RKO (cell line): ENCODE measurements at places on chromosomes 6 and 20.

- DNase-seq: no peak
Observed at GRCh38 chr6:15769511-15770018, 106.7 kb upstream of the DTNBP1 start.

DNA sequence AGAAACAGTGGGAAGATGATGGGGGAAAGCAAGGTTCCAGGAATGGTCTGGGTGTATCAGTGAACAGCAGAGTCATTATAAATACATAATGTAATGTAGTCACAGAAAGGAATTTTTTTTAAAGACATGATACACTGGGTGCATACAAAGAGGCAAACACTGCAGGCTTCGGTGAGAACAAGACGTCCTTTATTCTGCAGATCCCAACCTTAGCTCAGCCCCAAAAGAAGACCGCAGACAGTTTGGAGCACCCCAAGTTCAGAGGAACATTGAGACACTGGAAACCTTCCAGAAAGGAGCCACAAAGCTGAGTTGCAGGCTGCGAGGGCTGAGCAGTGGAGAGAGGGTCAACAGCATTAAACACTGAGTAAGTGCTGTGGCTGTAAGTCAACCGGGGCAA lies 30.6 kb upstream of the FOXC1 start:
- no peak for DNase-seq

DNA sequence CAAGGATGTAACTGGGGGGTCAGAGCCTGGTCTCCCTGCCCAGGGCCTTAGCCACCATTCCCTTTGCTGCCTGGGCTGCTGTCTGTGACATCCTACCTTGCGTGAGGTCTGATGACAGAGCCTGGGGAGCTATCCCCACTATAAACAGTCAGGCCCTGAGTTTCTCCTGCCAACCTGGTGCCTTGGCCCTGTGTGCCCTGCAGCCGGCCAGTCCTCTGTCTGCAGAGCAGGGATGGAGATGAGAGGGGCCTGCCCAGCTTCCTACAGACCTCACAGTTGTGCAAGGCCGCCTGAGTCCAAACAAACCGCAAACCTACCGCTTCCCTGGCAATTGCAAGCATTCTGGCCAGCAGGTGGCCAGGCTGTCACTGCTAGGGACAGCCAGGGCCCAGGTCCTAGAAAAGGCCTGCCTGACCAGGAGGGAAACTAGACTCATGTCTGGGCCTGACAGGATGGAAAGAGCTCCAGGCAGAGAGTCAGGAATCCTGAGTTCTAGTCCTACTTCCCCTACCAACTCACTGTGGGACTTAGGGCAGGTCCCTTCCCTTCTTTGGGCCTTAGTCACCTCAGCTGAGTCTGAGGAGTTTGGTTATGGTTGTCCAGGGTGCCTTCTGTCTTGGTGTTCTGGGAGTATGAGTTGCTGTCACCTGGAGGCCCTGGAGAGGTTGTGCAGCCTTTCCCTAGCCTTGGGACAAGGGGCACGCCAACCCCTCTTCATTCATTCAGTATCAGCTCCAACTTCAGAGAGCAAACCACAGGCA lies 86.2 kb downstream of the VEGFA start:
- no peak for DNase-seq

- DNase-seq: no peak
Observed at GRCh38 chr20:60255415-60255814, 297.2 kb downstream of the CDH26 start.

DNA sequence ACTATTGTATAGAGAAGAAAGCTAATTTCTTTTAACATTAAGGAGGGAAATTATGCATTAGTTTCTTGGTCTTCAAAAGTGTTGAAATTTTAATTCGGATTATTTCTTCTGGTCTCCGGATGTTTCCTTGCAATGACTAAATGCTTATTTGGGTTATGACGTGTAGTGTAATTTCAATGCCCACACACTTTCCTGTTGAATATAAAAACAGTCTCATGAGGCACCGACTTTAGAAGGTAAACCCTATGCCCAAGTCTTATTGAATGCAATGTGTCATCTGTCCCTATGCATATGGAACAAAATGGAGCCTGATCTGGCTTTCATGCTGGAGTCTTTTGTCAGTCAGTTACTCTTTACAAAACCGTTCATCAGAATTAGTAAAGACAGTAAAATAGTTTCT lies 17.7 kb downstream of the GJA1 start:
- DNase-seq: no peak

DNA sequence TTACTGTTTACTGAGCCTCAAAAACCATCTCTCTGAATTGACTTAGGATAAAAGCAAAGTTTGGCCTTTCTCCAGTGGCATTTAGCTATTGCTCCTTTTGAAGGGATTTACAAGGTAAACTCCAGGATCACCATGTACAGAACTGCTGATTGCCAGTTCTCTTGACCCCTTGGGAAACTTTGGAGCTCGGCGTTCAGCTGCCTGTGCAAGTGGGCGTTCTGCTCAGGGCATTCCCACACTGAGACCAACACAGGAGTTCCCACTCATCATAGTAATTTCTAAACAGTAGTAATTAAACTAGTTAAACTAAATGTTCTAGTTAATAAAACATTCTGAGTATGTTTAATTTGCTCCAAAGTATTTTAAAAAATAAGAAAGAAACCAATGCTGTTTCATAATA lies 14.9 kb downstream of the KCNQ5 start:
- no peak for DNase-seq

DNA sequence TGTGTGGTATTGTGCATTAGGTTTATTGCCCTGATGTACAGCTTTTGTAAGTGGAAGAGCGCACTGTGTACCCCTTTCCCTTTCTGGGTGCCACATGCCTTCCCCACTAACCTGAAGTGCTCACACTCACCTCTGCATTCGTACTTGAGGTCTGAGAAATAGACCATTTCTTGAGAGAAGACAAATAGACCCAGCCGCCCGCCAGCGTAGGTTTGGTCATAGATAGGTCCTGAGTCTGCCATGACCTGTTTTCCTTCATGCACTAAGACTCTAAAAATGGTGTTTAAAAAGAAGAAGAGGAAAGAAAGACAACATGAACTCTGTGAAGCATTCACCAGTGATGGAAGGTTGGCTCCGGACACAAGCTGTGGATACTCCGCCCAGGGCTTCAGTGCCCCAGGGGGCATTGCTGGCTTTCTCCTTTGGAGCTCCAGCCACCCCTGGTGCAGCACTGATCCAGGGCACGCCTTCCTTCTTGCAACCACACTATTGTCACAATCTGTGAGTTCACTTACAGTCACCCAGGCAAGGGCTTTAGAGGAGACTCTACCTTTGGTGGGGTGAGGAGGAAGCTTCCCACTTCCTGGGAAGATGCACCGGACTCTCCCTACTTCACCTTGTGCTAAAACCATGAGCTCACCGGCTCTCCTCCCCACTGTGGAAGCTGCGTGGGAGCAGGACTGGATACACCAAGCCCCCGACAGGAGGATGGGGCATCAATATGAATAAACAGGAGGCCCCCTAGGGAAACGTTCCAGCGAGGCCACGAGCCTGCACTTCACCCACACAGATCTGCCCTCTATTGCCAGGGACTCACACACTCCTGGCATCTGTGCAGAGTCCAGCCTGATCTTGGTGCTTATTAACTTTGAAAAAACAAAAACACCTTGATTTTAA lies 33.3 kb downstream of the THBS2 start:
- DNase-seq: no peak

DNA sequence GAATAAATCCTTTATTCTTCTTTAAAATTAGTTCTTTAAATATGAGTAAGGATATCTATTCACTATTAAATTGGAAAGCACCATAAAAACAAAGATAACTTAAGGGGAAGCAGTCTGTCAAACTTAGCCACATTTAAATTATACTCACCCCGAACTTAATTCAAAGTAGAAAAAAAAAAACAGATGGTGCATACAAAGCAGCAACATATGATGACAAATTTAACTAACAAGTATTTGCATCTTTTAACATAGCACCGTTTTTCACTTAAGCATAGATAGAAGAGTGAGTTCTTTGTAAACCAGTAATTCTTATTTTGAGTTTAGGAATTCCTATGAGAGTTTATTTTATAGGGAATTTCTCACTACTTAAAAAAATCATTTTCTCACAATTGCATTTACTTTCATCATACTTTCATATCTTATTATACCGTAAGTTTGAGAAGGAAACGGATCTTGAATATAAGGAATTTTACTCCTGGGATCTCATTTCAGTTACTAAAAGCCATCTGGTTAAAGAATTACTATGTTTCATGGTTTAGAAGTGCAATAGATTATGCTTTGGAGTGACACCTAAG lies 828.2 kb upstream of the MAP3K7 start:
- no peak for DNase-seq

DNA sequence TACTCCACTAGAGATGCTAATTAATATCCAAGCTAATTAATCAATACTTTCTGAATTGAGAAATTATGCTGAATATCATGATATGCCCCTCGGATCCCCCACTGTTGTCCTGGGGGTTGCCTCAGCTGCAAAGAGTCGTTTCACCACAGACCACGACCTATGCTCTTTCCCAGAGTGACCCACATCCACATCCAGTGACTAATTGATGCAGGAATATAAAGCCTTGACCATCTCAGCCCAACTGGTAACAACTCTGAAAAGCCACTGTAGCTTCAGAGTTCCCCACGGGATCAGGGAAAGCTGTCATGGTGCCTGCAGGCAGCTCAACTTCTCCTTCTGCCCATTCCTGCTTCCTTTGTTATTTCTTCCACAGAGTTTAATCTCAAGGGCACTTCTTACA lies 116.9 kb downstream of the RWDD2A start:
- DNase-seq: no peak

DNA sequence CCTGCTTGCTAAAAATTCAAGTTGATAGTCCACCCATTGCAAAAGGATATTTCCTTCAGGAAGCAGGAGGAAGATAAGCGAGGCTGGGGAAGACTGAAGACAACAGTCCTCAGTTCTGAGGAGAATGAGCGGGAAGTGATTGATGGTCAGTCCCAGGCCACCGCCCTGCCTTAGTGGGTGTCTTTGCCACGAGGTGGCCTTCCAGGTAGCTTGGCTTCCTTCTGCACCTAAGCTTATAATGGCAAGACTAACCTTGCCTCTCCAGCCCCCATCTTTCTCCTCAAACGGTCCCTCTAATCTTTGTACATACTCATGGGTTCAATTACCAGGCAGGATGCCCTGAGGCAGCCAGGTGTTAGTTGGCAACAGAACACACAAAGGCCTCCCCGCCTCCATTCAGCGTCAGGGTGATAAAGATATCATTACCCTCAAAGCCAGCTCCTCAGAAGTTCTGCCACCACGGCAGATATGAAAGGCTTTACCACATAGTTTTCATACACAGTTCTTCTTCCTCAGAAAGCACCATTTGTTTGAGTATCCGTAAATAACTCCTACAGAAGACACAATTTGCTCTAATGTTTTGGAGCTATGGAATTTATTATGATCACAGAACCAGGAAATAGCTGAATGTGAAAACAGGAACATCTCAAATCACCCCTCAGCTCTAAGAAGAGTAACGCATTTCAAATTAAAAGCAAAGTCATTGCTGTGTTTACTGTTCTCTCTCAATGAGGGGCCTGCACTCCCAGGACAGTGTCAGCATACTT lies 249.4 kb downstream of the ATXN1 start:
- DNase-seq: no peak

- DNase-seq: peak; percentile 63
Observed at GRCh38 chr6:139378882-139379341, 4.5 kb upstream of the CITED2 start.

GRCh38 chr6:157443066-157443800 lies 62.2 kb downstream of the ZDHHC14 start:
- no peak for DNase-seq

DNA sequence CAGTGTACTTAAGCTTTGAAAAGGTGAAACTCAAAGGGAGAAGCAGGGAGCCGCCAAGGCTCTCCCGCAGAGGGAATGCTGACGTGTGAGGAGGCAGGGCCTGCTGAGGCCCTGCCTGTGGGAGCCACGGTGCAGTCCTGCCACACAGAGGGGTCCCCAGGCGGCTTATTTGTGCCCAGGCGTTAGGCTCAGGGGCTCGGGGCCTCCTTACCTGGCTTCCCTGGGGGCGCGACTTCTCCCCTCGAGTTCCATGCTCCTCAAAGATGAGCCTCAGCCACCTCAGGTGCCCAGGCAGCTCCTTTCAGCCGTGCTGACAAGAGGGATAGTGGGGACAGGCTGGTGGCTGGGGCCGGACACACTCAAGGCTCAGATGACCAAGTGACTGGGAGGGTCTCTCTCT lies 2.2 kb upstream of the KIF25 start:
- no peak for DNase-seq

DNA sequence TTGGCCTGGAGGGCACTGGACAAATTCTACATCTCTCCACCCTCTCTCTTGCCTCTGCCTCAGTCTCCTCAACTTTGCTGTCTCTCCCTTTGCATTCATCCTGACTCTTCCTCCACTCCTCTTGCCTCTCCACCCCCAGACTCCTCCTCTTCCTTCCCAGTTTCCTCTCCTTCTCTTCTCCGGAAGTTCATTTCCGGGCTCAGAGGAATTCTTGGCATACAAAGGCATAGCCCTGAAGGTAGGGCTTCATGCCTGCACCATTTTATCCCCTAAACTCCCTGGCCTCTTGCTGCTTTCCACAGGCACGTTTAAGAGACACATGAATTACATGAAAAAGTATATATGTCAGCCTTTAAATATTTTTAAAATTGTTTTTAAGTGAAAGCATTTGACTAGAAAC lies 10.6 kb downstream of the BFSP1 start:
- no peak for DNase-seq

GRCh38 chr6:151060096-151060765 lies 179.5 kb upstream of the AKAP12 start:
- DNase-seq: peak; percentile 97

DNA sequence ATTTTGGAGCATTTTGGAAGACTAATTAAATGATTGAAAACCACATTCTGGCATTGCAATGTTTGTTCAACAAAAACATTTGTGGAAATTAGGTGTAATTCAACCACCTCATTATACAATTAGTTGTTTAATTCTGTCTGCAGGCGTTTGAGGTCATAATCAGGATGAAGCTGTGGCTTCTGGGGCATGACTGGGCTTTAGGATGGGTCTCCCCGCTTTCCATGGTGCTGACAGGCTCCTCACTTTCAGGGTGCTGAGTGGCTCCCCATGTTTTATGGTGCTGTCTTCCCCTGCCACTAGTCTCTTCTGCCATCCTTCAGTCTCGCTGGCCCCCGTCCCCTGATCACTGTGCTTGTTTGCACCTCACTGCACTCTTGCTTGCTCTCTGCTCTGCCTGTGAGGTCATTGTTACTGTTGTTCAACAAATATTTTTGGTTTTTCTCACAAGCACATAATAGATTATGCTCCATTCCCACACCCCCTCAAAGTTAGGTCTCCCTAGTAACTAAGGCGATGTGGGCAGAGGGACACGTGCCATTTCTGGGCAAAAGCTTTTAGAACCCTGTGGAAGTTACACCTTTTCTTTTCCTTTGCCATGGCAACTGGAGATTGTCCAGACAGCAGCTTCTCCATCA lies 25.4 kb upstream of the ZNF831 start:
- peak; percentile 17 for DNase-seq
